ENCODE measurements at places on chromosomes 4 and X.

GRCh38 chr4:42339935-42340406 is 57.3 kb upstream of the SHISA3 start:
- no peak for DNase-seq

- no peak for DNase-seq
These were observed 9.2 kb upstream of the CITED1 start for GRCh38 chrX:72314881-72315280.

DNA sequence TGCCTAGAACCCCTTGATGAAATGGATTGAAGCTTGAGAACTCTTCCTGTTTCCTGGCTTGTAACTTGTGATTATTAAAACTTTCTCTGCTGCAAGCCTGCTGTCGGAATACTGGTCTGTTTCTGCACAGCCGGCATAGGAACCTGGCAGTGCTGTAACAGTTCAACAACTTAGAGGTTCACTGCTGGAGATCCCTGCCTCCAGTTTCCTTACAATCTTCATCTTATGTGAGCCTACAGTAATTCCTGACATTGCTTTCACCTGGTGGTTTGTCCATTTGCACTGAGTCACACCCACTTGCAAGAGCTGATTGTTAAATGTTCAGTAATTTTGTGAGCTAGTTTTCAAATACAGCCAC is 1.3 kb upstream of the SEPSECS start:
- DNase-seq = no peak

DNA sequence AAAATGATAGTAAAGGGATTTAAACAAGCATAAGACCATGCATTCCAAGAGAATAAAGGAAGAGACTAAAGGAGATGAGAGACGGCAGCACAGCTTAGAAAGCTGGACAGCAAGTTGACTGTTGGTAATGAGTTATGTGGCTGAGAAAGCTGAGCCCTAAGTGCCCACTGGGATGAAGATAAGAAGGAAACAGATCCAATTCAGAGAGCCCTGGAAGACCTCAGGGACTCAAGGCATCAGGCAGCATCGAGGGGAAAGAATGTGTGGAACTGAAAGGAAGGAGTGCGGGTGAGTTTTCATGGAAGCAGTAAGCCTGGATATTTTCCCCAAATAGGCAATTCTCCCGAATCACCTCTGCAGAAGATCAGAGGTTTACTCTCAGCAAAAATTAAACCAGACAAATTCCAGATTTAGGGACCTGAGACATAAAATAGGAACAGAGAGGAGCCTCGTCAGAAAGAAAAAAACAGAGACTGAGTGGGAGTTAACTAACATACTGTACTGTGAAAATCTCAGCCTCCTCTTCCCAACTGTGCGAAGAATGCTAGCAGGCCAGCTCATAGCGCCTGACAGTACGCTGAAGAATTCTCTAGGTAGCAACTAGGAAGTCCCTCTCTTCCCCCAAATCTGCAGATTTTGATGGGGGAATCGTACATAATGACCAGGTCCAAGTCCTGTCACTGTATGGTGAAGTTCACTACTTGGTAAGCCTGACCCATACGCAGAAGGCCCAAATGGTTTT is 187.7 kb upstream of the TAPT1 start:
- DNase-seq = no peak

DNA sequence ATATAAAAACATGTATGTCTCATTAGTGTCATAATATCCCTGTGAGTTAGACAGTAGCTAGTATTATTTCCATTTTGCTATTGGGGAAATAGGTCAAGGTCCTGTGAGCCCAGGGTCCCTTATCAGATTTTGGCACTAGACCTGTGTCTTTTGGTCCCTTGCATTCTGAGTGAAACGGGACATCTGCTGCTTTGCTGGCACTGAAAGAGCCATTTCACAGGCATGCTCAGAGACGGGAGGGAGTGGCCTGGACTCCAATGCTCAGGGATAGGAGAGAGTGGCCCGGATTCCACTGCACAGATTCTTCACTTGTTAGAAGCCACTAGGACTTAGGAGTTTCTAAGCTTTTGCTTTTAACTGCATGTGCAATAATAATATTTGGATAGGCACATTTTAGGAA is 177.2 kb downstream of the TSPAN5 start:
- no peak for DNase-seq

GRCh38 chr4:184253072-184253420 is 35.4 kb upstream of the ENPP6 start:
- DNase-seq = no peak

- DNase-seq = no peak
These were observed 844.2 kb downstream of the RAPGEF2 start for GRCh38 chr4:159946983-159947615.

GRCh38 chrX:148774276-148774675 is 273.9 kb downstream of the AFF2 start:
- DNase-seq = no peak

- no peak for DNase-seq
These were observed 14.8 kb downstream of the STK32B start for GRCh38 chr4:5066101-5066500.

- no peak for DNase-seq
These were observed 69.5 kb upstream of the CBLL2 start for GRCh38 chrX:22203186-22203585.

DNA sequence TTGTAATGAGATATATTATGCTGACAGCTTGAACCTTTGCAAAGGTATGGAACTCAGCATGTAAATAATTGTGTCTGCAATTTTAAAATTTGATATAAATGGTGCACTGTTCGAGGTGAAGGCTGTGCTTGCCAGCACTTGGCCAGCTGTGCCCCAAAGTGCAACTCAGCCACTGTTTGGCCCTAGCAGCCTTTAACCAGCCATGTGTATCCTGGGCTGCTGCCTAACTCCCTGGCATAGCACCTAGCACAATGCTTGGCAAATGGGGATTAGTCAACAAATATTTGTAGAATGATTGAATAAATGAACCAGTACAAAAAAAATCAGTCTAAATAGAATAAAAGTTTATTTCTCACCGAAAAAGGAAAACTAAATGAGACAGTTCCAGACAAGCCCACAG is 83.8 kb upstream of the ZIC3 start:
- no peak for DNase-seq

DNA sequence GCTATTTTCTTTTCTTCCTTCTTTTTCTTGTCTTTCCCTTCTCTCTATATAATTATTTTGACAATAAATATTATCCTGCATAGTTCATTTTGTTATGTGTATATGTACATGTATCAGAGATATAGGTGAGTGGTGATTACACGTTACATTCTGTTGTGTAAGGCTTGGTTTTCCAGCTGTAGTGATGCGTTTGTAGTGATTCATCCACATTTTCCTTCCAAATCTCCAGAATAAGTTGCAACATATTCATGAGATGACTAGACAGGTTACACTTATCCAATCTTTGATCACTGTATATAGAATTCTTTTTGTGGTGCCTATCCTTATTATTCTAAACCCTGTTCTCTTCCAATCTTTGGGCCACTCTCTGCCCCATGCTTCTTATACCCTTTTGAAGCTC is 540.2 kb downstream of the GBA3 start:
- DNase-seq = no peak

DNA sequence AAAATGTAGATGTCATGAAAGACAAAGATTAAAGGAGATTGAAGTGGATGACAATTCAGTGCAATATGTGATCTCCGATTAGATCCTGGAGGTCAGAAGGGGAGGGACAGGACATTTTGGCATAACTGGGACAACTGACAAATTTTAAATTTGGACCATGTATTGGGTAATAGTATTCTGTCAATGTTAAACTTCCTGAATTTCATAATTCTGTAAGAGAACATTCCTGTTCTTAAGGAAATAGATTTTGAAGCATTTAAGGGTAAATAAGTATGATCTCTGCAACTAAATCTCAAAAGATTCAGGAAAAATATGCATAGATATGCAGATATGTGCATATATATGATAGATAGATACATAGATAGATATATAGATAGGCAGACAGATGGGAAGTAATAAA is 11.0 kb downstream of the ODAPH start:
- no peak for DNase-seq

DNA sequence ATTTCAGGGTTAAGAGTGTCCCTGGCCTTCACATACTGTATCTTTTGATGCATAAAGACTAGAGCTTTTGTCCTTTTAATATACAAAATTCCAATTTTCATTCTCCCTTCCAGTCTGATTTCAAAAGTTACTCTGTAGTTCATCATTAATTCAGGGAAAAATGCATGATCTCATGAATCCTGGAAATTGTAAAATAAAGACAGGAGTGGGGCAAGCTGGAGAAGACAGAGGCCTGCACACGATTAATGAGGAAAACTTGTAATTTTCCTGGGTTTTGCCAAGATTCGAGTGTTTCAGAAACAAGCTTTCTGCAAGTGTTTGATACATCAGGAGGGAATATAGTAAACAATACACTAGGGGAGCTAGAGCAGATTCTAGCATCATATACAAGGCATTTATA is 947.9 kb downstream of the FAT4 start:
- DNase-seq = no peak

DNA sequence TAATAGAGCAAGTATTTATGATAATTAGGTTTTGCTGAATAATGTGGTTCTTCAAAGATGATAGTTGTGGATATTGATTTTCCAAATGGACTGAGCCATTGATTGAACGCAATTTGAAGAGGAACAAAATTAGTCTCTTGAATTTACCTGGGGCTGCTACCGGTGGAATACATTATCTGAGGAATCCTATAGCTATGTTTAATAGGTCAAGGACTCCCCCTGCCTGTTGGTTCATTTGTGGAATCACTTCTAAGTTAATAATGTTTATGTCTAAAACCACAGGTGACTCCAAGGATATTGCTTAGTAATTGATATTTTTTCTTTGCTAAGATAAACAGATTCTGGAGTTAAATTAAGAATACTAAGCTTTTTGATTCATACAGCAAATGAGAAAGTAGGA is 576.0 kb upstream of the PABPC4L start:
- DNase-seq = no peak

DNA sequence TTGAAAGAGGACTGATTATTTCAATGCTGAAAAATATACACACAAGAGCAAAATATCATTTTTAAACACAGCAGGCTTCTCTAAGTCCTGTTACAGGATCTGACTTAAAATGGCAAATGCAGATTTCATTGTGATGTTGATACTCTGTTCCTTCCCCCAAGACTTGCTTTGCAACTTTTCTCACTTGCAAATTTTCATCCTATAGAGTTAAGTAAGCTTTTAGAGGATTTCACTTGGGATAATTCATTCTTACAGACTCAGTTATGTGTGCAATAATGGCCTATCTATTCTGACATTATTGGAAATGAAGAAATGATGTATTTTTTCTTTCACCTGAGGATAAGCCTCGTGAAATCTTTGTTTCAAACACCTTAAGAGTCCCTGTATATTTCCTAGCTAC is 2403.2 kb downstream of the ARAP2 start:
- no peak for DNase-seq

DNA sequence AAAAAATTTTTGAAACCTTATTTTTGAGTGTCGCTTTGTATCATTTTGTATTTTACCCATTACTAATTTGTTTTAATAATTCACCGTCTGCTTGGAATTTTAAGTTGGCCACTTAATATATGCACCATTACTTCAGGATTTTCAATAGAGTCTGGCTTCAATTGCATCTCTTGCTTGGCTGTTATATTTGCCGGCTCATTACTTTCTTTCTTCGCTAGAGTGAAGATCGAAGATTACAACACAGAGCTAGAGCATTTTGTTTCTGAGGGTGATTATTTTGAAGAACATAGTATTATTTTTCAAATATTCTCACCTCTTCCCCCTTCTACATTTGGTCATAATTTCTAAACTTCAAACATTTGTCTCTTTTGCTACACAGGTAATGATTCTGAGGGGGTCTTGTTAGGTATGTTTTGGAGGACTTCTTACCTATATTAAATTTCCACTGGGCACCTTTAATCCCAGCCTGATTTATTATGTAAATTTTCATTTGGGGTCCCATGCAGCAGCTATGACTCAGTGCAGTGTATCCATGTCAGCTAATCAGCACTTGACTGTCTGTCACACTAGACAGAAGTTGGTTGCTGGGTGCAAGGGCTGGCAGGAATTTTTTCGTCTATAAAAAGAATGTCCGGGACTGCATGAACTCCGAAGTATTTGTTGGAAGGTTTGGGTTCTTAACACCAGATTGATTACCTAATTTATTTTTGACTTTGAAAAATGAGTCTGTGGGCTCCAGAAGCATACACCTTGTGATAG is 18.6 kb downstream of the TBC1D1 start:
- no peak for DNase-seq

GRCh38 chrX:103063918-103064434 is at the start of gene BEX1:
TSS of gene BEX1 (minus strand) at chrX:103064171. CDS start at chrX:103063274, 897 bp downstream.
- DNase-seq = no peak

- no peak for DNase-seq
These were observed 153.0 kb upstream of the PSAPL1 start for GRCh38 chr4:7587433-7588405.

DNA sequence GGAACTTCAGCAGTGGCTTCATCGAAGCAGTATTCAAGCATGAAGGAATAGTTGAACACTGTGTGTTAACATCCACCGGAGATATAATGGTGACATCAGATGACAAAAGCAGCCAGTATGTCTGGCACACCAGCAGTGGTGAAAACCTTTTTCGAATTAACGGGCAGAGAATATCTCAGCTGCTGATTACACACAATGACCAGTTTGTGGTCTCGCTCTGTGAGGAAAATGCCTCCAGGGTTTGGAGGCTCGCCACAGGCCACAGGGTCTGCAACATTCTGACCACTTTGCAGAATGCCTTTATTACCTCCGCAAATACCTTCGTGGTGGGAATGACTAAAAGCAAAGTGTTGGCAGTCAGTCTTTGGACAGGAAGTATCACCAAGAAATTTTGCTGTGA is 201.5 kb downstream of the NWD2 start:
- DNase-seq = no peak
